ENCODE measurements at places on chromosomes 5 and 9.

GRCh38 chr9:115867326-115867725 is 286.3 kb upstream of the PAPPA start:
- DNase-seq = no peak

- no peak for DNase-seq
Observed at GRCh38 chr5:180771839-180772238, 30.8 kb downstream of the MGAT1 start.

GRCh38 chr5:158056130-158056825 is 197.3 kb upstream of the CLINT1 start:
- DNase-seq = no peak

- DNase-seq = no peak
Observed at GRCh38 chr9:131660466-131661405, 79.1 kb downstream of the RAPGEF1 start.

GRCh38 chr9:26813247-26813646 is 79.4 kb downstream of the CAAP1 start:
- DNase-seq = no peak

- no peak for DNase-seq
Observed at GRCh38 chr5:119926301-119926700, 296.9 kb downstream of the FAM170A start.

DNA sequence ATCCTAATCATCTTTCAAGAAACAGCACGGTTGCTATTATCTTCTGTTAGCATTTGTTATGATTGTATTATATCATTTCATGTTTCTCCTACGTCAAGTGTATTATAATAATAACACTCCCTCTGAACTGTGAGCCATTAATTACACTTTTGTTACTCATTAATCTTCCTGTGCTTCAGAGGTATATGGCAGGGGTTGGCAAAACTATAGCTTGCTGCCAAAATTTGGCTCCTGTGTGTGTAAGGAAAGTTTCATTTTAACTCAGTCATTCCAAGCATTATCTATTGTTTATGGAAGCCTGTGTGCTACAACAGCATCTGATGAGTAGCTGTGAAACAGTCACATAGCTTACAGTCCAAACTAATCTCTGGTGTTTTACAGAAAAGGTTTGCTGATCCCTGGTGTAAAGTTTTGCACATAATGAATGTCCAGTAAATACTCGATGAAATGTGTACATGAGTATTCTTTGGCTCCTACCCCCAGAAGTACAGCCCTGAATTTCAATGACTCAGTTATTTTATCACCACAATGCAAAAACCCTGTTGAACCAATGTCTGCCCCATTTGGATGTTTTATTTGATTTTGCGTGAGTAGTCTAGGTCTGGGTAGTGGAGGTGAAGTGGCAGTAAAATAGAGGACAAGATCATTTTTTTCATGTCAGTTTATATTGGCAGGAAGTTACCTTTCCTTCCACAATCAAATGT is 648.2 kb downstream of the MAT2B start:
- DNase-seq = no peak

GRCh38 chr5:108749128-108749861 is 1.6 kb downstream of the FER start:
- DNase-seq = peak; percentile 76

DNA sequence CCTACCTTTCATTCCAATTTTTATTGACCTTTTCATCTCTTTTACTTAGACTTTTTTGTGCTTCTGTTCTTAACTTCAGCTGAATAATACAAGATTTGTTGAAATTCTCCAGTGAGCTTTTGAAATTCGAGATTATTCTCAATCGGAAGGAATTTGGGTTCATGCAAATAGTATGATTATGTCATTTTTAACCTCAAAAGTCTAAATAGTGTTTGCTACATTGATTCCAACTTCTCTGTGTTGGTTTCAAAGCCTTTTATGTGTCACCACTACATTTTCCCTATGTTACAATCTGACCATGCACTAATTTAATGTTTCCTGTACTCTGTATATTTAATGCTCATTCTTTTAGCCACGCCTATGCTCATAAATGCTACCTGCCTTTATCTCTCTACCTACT is 44.1 kb downstream of the VPS13A start:
- no peak for DNase-seq

GRCh38 chr9:109289186-109289585 is 31.7 kb downstream of the EPB41L4B start:
- no peak for DNase-seq

GRCh38 chr5:78560000-78560855 is 88.3 kb downstream of the LHFPL2 start:
- DNase-seq = no peak
